ENCODE measurements at places on chromosomes 1 and 21.

DNA sequence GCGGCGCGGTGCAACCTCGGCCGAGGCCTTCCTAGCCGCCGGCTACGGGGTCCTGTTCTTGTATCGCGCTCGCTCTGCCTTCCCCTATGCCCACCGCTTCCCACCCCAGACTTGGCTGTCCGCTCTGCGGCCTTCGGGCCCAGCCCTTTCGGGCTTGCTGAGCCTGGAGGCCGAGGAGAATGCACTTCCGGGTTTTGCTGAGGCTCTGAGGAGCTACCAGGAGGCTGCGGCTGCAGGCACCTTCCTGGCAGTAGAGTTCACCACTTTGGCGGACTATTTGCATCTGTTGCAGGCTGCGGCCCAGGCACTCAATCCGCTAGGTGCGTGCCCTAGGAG, 379 bp downstream of the PPCS start:
- DNase-seq = peak; percentile 37

GRCh38 chr1:150420560-150421265, 56.8 kb downstream of the RPRD2 start:
- no peak for DNase-seq

DNA sequence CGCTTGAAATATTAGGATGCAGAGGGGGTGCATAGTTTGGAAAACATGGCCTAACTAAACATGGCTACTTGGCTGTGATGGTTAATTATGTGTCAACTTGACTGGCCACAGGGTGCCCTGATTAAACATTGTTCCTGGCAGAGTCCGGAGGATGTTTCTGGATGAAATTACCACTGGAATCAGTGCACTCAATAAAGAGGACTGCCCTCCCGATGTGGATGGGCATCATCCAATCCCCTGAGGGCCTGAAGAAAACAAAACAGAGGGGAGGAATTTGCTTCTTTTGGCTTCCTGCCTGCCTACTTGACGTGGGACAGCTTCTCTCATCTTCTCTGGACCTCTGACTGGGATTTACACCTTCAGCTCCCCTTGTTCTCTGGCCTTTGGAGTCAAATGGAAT, 79.1 kb upstream of the KCNE2 start:
- DNase-seq = no peak

GRCh38 chr1:19315378-19316198, 3.5 kb downstream of the SLC66A1 start:
- no peak for DNase-seq

DNA sequence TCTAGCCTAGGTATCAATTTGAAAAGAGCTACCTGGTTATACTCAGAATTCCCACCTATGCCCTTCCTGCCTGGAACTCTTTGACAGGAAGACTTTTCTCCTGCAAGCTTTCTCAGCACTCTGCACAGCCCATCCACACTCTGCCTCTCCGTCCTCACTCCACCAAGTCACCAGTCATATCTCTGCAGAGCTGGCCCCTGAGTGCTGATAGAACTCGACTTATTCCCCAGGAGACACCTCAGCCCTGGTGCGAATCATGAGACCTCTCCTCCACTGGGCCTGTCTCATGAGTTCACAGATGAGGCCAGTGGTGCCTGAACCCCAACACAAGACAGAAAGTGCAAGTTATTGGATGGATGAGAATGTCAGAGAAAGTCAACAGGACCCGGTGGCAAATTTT, 32.0 kb downstream of the COLGALT2 start:
- no peak for DNase-seq

- DNase-seq = no peak
These were observed 107.8 kb downstream of the DISC1 start for GRCh38 chr1:231734417-231734816.

DNA sequence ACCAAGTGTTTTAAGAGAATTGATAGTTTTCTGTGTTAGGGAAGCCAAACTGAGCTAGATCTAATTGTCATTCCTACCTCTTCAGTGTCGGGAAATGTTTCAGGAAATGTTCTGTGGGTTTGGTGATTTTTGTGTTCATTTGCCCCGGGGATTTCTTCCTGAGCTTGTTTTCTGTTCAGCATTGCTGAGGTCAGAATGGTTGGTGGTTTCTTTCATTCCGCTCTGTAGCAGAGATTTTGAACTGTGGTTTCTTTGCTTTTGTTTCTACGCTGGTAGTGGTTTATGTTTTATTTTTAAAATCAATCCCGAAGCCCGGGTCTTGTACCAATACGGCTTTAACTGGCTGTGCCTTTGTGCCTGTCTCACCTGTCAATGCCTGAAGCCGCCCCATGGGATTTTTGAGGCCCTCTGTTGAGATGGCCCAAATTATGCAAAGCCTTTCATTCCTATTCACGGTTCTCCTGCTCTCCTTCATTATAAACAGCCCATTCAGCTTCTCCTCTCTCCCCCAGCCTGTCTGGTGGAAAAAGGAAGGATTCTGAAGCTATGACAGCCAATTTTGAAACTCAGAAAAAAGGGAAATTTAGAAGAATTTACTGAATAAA, 417.2 kb upstream of the KAZN start:
- no peak for DNase-seq

DNA sequence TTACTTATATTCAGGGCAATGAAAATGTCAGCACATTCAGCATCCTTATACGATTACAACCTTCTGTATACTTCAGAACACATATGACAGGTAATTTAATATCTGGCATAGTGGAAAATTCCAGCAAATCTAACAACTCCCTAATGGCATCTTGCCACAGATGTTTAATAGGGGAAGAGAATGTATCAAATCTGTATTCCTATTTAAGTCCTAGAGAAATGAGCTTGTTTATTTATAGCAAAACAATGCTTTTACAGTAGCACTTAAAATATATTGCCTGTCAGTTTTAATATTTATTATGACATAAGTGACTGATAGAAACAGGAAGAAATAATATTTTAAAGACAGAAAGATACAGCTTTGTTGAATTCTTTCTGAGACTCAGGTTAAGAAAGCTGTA, 1101.8 kb upstream of the B3GALT2 start:
- DNase-seq = no peak

GRCh38 chr1:26168410-26169197, at the start of gene C1orf232:
Gene C1orf232 (minus strand): TSS chr1:26168963. CDS start chr1:26168499, 464 bp downstream.
- DNase-seq = no peak

DNA sequence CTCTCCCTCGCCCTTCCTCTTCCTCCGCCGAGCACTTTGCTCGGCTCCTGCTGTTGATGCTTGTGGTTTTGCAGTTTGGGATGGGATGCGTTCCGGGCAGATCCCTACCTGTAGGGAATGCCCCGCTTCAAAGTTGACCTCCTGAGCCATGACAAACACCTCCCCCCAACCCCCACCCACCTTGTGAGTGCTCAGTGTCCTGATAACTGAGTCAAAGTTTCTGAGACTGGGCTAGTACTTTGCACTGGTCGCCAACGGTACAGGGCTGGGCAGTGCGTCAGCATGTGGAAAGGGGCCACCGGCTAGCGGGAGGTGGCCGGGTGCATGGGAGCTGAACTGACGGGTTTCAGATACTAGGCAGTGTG, 771 bp downstream of the RABGAP1L start:
- no peak for DNase-seq

DNA sequence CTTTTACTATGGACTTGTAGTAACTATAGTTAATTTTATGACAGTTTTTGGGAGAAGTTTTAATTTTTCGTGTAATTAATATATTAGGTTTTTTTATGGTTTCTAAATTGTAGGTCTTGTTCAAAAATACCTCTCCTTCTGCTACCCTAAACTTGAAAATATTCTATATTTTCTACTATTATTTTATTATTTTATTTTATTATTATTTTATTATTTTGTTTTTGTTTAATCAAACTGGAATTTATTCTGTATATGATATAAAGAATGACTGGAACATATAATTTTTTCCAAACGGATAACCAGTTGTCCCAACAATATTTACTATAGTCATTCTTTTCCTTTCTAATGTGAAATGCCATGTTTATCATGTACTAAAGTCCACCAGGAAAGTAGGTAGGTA, 17.1 kb upstream of the AGO4 start:
- DNase-seq = no peak

- DNase-seq = no peak
These were observed 10.2 kb downstream of the TMEM81 start for GRCh38 chr1:205074084-205074483.

GRCh38 chr1:154405747-154406571, 816 bp downstream of the IL6R start:
- no peak for DNase-seq

- DNase-seq = no peak
These were observed 19.6 kb upstream of the OVAAL start for GRCh38 chr1:180539136-180539535.

- no peak for DNase-seq
These were observed 5.9 kb upstream of the DHX9 start for GRCh38 chr1:182833271-182833670.

DNA sequence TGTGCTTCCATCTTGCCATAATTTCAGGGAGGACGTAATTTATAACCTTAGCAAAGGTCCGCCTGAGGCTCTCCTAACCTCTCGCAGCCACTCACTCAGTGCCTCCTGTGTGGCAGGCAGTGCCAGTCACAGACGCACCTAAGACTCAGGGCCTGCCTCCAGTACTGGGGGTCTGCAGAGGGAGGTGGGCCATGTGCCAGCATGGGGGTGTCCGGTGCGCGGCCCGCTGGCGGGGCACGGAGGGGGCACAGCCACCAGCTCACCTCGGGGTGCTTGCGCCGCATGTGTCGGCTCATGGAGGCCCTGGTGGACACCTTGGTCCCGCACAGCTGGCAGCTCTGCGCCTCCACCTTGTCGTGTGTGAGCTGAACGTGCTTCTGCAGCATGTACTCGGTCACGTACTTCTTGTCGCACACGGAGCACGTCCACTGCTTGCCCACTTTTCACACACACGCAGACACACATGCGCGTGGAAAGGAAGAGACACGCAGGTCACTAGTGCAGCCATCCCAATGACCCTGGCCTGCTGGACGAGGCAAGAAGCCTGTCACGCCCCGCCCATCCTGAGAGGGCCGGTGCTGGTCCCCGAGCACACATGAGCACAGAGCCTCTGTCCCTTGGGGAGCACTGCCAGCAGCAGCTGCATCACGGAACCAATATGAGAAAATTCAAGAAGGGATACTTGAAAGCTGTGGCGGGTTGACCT, 43.2 kb upstream of the RIPK4 start:
- DNase-seq = no peak

GRCh38 chr1:94884106-94884505, 42.8 kb downstream of the CNN3 start:
- DNase-seq = no peak

DNA sequence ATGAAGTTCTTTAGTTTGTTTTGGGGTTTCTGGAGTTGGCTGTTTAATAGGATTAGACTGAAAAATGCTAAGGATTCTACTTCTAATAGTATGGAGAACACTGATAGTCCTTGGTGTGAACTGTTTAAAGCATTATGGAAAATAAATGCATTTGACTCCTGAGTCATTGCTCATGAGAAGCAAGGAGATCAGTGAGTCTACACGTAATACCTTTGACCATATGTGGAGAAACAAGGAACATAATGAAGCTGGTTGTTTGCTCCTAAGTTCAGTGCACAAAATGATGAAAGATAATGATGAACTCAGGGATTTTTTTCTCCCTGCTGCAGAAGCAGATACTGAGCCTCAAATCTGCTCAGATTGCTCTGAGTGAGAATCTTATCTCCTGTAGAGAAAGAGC, 158.9 kb upstream of the COL11A1 start:
- no peak for DNase-seq

DNA sequence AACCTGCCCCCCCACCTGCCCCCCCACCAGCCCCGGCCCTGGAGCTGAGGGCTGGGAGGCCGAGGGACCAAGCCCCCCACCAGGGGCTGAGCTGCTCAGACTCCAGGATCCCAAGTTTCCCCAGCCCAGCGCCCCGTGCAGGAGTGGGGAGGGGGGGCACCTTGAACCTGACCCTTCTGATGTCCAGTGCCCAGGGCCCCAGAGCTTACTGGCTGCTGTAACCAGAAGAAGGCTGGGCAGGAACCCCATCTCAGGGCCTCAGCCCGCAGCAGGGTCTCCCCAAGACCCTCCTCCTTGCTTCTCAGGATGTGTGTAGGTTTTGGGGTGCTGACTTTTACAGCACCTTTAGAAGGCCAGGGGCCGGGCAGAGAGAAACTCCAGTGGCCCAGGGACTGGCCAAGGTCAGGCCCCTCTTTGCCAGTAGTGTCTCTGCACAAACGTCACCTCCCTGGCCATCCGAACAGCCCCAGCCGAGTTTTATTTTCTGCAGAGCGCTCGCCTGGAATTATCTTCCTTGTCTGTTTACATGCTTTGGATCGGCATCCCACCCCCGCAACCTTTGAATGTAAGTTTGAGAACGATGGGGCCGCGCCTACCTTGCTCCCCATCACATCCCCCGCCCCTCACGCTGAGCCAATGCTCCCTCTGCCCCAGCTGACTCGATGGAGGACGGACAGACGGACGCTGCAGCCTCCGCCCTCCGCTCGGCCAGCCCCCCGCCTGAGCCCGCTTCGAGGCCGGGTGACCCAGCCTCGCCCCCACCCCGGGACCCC, 70.1 kb upstream of the CASZ1 start:
- no peak for DNase-seq

DNA sequence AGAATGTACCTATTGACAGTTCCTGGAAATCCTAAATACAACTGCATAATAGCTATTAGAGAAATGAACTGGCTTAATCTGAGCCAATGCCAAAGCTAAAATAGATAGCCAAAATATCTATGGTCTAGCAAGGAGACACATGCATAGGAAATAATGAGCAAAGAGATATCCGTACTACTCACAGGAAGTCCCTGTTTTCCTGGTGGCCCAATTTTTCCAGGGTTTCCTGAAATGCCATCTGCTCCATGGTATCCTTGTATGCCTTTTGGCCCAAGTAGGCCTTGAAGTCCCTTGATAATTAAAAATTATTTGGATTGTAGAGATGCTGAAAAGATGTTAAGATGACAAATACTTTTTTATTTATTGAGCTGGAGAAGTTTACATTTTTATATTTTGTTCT, 108.4 kb upstream of the ZNHIT6 start:
- DNase-seq = no peak

DNA sequence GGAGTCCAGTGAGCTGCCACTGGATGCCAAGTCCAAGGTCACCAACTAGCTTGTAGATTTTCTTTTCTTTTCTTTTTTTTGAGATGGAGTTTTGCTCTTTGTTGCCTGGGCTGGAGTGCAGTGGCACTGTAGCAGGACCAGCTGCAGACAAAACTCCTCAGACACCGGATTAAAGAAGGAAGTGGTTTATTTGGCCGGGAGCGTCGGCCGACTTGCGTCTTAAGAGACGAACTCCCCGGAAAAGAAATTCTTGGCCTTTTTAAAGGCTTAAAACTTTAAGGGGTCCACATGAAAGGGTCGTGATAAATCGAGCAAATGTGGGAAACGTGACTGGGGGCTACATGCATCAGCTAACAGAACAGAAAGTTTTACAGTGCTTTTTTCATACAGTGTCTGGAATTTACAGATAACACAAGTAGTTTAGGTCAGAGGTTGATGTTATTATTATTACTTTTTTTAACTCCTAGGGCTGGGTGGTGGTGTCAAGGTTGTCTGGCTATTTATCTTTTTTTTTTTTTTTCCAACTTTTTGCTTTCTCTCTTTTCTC, 36.4 kb upstream of the CFAP126 start:
- no peak for DNase-seq

DNA sequence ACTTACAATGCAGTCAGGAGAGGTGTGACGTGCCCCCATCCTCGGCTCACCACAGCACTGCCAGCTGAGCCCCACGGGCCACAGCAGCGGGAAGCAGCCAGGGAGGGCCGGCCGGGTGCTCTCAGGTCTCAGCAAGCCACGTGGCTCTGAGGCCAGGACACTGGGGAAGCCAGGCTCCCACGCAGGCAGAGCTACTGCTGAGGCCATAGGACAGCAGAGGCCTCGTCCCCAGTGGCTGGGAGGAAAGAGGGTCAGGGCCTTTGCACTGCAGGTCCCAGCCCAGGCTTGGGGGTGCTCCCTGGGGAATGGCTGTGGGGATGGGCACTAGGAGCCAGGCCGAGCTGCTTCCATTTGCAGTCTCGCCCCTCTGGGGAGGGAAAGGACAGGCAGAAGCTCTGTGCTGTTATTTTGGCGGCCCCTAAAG, 5.8 kb downstream of the LRRC47 start:
- DNase-seq = no peak

All from stimulated activated CD8-positive, alpha-beta memory T cell treated with anti-CD3 and anti-CD28 coated beads, Interleukin-7, amount 100 ng/mL, for 1 hour (primary cell).